Renal pelvis (tissue), 12 donors: ENCODE measurements at places on chromosomes 13 and 19. TPM values are rescaled to one million over a fixed set of nuclear protein-coding genes. Genes with fewer than 3 reads are reported as not detected.

DNA sequence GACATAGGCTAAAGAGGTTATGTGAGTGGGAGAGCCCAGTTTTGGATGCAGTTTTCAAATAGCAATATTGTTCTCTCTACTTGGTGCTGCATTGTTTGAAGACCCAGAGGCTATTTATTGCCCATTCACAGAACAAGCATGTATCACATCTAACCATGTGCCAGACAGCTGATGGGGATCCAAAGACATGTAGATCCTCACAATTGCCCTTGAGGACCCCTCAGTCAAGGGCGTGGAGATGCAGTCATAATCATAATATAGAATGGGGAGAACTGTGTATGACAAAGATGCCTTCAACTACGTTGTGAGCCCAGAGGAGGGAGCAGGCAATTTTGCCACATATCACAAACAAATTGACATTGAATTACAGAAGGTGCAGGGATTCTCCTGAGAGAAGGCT is 70.5 kb downstream of the NHLRC3 start:
- DNase-seq, result no peak

DNA sequence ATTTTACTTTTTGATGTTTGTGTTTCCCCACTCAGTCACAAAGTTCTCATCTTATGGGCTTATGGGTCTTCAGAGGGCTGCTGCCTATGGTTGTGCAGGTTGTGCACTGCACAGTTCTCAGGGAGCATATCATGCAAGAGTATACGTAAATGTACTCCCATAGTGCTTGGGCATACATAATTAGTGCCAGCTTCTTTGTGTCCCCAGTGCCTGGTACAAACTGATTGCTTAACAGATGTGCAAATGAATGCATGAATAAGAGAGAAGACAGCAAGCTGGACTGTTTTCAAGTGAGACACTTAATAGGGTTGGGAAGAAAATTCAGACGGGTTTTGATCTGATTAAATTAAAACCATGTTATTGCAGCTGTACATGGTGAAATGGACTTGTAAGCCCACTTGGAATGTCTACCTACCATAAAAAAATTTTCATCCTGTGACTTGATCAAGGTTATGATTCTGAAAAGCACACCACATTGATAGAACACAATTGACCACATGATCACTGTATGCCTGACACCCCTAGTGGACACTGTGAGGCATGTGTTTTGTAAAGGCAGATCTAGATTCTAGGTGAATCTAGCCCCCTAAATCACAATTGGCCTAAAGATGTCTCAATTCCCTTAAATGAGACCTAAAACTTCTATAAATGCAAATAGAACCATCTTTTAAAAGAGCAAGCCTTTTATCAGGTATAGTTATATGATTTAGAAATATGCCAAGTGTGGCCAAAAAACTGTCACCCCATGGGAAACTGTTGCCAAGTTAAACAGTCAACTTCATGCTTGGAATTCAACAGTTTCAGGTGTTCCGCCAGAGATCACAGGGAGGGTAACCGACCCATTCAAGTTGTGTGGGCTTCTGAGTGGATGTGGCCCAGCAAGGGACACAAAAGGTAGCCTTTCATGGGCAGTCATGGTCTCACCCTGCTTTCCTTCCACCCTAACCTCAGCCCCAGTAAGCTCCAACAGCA is 27.9 kb downstream of the FAM124A start:
- DNase-seq, result no peak

DNA sequence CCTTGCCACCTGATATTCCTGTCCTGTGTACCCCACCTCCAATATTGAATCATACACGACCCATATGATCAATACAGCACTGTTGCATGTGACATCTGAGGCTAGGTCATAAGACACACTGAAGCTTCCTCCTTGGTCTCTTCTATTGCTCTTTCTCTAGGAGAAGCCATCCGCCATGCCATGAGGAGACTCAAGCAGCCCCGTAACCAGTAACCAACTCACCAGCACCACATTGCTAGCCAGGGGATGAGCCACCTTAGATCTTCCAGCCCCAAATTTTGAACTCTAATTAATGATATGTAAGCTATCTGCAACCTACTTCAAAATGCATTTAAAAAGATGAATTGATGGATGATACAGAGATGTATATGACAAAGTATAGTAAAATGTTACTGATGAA is 28.6 kb downstream of the ZNF557 start:
- no peak for DNase-seq

DNA sequence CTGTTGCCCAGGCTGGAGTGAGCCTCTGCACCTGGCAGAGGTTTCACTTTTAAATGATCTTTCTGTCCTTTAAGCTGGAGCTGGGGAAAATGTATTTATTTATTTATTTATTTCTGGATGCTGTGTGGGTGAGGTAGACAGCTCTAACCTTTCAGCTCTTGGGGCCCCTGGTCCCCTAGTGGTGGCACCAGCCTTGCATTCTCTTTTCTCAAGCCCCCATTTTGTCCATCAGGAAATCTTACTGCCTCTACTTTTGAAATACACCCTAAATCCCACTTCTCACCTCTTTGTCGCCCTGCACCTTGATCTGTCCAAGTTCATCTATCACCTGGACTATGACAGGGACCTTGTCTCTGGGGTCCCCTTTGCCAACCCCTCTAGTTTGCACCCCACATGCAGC is 2.1 kb upstream of the B9D2 start:
- DNase-seq, result no peak

- DNase-seq, result no peak
Observed at GRCh38 chr13:22162889-22163288, 492.0 kb downstream of the FGF9 start.

DNA sequence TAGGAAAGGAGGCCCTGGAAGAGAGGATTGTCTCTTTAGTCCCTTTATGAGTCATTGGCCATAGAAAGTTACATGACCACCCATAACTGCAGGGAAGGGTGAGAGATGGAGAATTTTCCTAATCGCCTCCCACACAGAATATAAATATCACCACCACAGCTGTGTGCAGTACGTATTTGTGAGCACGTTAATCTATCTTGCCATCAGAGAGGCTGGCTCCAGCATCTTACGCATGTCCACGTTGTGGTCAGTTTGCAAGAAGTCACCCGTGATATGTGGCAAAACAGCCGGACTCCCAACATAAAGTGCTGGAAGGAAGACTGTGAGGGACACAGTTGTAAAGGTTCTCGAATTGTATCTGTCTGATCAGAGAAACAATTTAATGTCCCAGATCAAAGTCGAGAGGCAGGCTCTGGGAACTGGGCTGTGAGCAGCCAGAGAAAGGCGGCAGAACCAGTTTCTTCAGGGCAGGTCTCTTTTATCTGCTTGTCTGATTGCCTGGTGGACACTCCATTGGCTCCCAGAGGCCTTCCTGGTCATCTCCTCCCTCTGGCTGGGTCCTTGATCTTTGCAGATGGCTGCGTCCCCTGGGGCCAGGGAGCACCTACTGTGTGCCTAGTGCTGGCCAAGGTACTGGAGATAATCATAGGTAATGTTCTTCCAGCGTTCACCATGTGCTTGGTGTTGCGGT is 74.9 kb downstream of the SIPA1L3 start:
- no peak for DNase-seq

DNA sequence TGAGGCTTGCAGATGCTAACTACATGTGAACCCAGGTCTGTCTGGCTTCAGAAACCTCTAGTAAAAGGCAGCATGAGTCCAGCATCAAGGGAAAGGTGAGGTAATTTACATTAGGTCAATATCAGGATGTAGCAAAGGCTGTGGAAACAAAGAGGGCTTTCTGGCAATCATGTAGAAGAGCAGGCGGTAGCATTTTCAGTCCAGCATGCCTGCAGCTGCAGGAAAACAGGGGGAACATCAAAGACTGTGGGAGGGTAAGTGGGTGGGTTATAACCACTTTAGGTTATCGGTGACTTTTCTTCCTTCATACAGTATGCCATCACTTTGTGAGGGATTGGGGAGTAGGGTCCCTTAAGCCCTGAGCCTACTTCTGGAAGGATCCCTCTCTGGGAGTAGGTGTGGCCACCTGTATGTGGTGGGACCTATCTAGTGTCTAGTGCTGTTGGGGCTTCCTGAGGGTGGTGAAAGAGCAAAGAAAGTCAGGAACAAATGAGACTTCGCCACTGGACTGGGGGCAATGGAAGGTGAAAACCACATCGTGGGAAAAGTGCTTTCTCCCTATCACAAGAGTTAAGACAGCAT is 10.8 kb downstream of the SUGP2 start:
- no peak for DNase-seq

DNA sequence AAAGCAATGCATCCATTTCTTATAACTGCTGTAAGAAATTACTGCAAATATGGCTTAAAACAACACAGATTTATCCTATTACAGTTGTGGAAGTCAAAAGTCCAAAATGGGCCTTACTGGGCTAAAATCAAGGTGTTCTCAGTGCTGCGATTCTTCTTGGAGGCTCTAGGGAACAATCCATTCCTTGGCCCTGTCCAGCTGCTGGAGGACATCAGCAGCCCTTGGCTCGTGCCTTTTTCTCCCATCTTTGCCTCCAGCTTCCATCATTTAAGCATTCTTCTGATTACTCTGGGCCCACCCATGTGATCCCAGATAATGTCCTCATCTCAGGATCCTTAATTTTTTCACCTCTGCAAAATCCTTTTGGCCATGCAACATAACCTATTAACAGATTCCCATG is 607.1 kb downstream of the DCT start:
- no peak for DNase-seq

- no peak for DNase-seq
Observed at GRCh38 chr19:7879836-7880235, 5.6 kb upstream of the PRR36 start.

- DNase-seq, result no peak
Observed at GRCh38 chr13:90640976-90641375, 706.5 kb upstream of the MIR17HG start.

The RGS9BP gene
- polyA plus RNA-seq, result 0.32 TPM

The ZNF507 gene
- polyA plus RNA-seq, result 21.2 TPM

The ZNF85 gene
- 16.4 TPM for polyA plus RNA-seq

The ZNF227 gene
- 27.6 TPM for polyA plus RNA-seq

The C19orf25 gene
- polyA plus RNA-seq, result 32.8 TPM
